ENCODE measurements at places on chromosomes 7 and 10. TPM values are rescaled to one million over a fixed set of nuclear protein-coding genes. Genes with fewer than 3 reads are reported as not detected.

The LDB1 gene
- 11.8 TPM for total RNA-seq

DNA sequence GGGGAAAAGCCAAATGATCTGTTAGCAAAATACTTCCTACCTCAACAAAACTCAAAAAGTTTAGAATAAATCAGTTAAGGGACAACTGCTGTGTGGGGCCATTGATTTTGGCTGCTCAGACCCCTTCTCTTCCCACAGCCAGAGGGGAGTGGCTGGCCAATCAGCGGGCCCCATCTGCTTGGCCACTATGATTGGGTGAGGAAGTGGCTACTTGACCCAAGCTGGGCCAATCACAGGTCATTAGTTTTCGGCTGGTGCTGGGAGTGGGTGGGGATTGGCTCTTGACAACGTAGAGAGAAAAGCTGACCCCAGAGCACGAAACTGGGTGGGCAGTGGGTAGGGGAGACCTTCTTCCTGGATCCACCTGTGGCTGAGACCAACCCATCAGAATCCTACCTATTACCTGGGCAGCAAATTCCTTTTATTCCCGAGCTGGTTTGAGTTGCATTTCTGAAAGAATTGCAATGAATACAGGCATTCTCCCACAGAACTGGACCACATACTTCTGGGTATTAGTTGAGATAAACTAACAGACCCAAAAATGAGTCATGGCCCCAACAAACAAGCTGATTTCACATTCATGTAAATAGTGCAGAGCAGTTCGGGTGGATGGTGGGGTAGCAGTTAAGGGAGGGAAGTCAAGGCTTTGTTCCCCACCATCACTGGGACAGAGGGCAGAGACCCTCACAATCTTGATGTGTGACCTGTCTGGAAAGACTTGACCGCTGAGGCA lies 35.6 kb upstream of the HMX3 start:
- DNase-seq, result peak; percentile 22

The HTR5A gene
- not detected for total RNA-seq

- DNase-seq, result no peak
These were observed 39.0 kb downstream of the ZNF438 start for GRCh38 chr10:30992681-30993080.

GRCh38 chr7:129769400-129769774 lies 157.9 kb downstream of the NRF1 start:
- no peak for DNase-seq

GRCh38 chr7:114979388-114979787 lies 57.5 kb downstream of the MDFIC start:
- peak; percentile 2 for DNase-seq

- DNase-seq, result no peak
These were observed 249.8 kb downstream of the ARHGAP12 start for GRCh38 chr10:31678575-31679516.

- DNase-seq, result peak; percentile 11
These were observed 23.9 kb upstream of the CALD1 start for GRCh38 chr7:134755422-134756022.

The PTPRN2 gene
- total RNA-seq, result not detected

DNA sequence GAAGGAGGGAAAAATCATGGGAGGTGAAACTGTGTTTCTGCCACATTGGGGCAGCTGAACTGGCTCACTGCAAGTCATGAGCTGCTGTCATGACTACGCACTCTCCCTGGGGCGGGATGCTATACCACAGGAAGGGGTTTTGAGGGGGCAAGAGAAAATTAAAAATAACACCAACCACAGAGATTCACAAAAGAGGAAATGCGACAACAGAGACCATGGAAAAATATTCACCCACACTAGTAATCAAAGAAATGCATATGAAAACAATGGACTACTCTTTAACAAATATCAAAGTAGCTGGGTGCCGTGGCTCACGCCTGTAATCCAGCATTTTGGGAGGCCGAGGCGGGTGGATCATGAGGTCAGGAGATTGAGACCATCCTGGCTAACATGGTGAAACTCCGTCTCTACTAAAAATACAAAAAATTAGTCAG lies 65.2 kb upstream of the TM9SF3 start:
- no peak for DNase-seq

The LBX1 gene
- total RNA-seq, result 2.0 TPM

The ST8SIA6 gene
- not detected for total RNA-seq

Measured in MG63 (cell line).